Transverse colon (tissue), 4 donors: ENCODE measurements at places on chromosomes 5 and 9.
A peak's percentile ranks its signal among the peaks of the same experiment; 100 is the strongest.

- H3K4me1 ChIP-seq: no peaks in the 10 kb centered on the region
- no peak for DNase-seq
- no peaks in the 10 kb centered on the region for H3K36me3 ChIP-seq
- H3K27me3 ChIP-seq: no peaks in the 10 kb centered on the region
These were observed 375.6 kb upstream of the CLINT1 start for GRCh38 chr5:158234323-158235158.

DNA sequence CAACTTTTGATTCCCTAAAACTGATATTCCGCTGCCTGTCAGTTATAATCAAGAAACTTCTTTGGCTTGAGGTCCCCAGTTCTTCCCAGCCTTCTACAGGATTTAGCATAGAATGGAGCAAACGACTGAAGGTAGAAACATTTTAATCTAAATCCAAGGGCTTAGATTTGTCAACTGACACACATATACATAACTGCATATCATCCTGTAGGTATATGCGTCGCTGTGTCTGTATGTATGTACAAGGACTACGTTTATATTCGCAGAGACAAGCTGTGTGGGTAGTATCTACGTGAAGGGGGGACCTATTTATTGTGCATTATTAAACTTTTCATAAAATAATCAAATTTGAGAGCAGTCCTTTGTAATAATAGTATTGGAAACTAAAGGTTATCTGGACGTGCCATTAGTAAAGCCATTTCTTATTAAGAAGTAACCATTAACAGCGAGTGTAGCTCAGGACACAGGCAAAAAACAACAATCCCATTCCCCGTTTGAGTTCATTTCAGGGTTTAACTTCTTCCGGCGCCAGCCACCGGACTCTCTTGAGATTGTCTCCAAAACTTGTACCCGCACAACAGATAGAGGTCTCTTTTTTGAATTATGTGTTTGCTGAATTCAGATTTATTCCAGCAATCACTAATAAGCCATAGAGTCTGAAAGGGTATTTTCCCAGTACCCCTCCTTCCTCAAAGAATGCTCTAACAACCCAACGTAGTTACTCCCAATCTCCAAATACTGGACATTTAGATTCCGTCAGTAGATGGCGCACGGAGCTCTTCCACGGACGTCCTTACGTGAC, 2.1 kb upstream of the MLLT3 start:
- H3K4me3 ChIP-seq: peak overlapping the region; percentile 74
- no peaks in the 10 kb centered on the region for H3K36me3 ChIP-seq
- no peaks in the 10 kb centered on the region for H3K27me3 ChIP-seq
- DNase-seq: peak; percentile 65

GRCh38 chr9:12935714-12936113, 160.9 kb downstream of the LURAP1L start:
- H3K27me3 ChIP-seq: no peaks in the 10 kb centered on the region
- H3K36me3 ChIP-seq: no peaks in the 10 kb centered on the region
- H3K4me3 ChIP-seq: no peak overlapping the region
- no peaks in the 10 kb centered on the region for H3K4me1 ChIP-seq

GRCh38 chr9:104858846-104859245, 69.1 kb downstream of the ABCA1 start:
- H3K27ac ChIP-seq: peak overlapping the region; percentile 37
- no peak overlapping the region for H3K4me3 ChIP-seq
- DNase-seq: no peak
- no peaks in the 10 kb centered on the region for H3K4me1 ChIP-seq
- H3K27me3 ChIP-seq: no peaks in the 10 kb centered on the region

GRCh38 chr5:123647066-123647465, 135.1 kb downstream of the CSNK1G3 start:
- no peak for DNase-seq
- H3K27ac ChIP-seq: no peak overlapping the region
- no peaks in the 10 kb centered on the region for H3K27me3 ChIP-seq

GRCh38 chr9:88742483-88742882, 207.5 kb downstream of the NXNL2 start:
- H3K4me1 ChIP-seq: peaks cover 32% of the 10 kb centered on the region
- no peak overlapping the region for H3K4me3 ChIP-seq
- no peak for DNase-seq
- H3K36me3 ChIP-seq: no peaks in the 10 kb centered on the region
- H3K27ac ChIP-seq: no peak overlapping the region

DNA sequence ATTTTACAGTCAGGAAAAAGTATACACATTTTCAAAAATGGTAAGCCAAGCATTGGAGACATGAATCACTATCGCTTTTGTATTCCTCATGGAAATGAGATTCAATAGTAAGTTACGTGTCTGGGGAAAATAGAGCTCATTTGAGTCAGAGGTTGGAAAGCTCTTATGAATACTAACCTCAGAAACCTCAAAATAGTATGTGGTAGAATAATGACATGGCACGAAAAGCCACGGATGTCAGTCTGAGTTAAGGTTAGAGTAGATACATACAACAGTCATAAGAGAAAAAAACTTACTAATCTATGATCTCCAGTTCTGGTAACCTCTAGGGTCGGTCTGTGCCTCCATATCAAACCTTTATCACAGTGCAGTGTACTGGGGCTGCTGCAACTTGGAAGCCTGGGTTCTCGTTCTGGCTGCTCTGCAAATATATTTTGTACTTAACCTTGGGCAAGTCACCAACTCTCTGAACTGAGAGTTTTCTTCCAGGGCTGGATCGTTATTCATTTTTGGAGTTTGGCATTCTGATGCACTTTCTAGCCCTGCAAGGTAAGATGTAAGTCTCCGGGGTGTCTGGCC, 31.8 kb downstream of the MAP1B start:
- peak overlapping the region; percentile 3 for H3K27ac ChIP-seq
- H3K36me3 ChIP-seq: no peaks in the 10 kb centered on the region
- DNase-seq: no peak

DNA sequence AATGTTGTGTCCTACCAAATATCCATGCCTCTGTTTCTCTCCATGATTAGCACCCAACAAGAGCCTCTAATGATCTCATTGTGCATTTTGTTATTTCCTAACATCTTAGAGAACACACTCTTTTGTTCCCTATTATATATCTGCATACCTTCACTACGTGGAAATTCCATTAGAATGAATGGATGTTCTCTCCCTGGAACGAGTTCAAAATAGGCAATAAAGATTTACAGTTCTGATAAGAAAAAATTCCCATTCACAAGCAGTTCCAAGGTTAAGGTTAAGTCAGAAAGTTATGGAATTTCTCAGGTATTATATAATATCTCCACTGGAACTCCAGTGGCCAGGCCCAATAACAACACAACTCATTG, 83.7 kb downstream of the TRPM6 start:
- no peaks in the 10 kb centered on the region for H3K27me3 ChIP-seq
- H3K4me1 ChIP-seq: peaks cover 4% of the 10 kb centered on the region
- no peaks in the 10 kb centered on the region for H3K36me3 ChIP-seq
- DNase-seq: no peak
- no peak overlapping the region for H3K4me3 ChIP-seq

DNA sequence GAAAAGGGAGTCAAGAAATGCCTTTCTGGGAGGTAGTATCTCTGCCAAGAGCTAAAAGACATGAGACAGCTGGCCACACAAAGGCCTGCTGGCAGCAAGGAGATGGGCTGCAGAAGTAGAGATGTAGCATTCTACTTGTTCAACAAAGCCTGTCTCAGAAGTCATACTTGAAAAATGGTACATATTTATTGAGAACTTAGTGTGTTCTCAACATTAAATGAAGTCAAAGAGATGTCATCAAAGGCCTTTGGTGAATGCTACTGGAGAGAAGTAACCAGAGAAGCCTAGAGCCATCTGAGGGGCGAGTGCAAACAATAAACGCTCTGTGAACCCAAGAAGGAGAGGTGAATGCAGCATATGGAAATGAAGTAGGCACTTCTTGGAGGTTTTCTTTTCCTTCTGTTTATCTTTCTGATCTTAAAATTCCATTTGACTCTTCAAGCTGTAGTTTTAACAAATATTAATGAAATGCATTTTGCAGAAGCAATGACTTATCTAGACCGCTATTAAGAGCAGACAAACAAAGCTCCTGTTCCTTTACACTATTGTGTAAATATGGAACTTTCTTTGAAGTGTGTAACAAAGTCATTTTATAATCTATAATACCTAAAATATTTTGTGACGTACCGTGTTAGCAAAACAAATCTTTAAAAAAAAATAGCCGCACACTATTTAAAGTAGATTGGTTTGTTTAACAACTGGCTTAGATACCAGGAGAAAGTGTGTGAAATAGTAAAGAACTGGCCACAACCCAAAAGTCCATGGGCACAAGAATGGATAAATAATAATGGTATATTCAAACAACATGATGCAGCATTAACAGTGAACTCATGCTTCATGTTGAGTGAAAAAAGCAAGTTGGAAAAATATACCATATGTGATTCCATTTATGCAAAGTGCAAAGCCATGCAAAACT, 70.2 kb downstream of the ZNF608 start:
- H3K36me3 ChIP-seq: no peaks in the 10 kb centered on the region
- no peak overlapping the region for H3K4me3 ChIP-seq
- peaks cover 25% of the 10 kb centered on the region for H3K4me1 ChIP-seq
- peak overlapping the region; percentile 69 for H3K27ac ChIP-seq
- H3K27me3 ChIP-seq: no peaks in the 10 kb centered on the region
- DNase-seq: no peak

DNA sequence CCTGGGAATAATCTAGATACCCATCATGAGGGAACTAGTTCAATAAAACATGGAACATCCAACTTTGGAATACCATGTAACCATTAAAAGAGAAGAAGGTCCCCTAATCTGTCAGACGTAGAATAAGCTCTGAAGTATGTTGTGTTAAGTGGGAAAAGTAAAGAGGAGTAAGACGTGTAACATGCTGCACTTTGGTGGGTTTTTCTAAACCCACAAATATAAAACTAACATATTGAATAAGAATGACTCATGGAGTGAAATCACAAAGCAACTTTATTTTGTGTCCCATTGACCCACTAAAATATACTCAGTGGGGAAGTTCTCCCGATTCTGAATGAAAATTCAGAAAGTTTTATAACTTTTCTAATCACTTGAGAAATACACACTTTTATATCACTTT, 67.9 kb upstream of the PIK3R1 start:
- no peaks in the 10 kb centered on the region for H3K36me3 ChIP-seq
- H3K27ac ChIP-seq: no peak overlapping the region
- DNase-seq: no peak
- H3K4me3 ChIP-seq: no peak overlapping the region

DNA sequence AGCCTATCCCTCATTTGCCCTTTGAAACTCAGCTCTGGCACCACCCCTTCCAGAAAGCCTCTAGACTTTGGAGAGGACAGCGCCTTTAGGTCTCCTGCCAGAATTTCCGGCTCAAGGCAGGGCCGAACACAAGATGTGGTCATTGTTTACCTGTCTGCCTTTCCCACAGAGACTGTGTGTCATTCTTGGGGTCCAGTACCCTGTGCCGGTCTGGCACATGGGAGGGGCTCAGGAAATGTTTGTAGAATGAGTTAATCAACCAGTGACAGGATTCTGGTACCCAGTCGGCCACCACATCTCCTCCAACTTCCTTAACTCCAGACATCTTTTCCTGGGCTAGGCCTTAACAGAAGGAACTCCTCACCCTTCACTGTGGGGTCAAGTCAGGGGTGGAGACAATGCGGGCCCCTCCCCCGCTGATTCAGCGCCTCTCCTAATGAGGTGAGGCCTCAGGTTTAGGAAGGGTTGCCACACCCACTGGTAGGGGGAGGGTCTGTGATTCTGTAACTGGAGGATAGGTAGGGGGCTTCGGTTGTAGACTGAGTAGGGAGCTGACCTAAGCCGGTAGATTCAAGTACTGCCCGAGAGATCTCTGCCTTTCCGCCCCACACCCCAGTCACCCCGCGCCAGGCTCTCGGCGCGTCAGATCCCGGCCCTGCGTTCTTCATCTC, 29.3 kb downstream of the PCDH1 start:
- peaks cover 53% of the 10 kb centered on the region for H3K4me1 ChIP-seq
- peak; percentile 79 for DNase-seq
- H3K36me3 ChIP-seq: no peaks in the 10 kb centered on the region
- peak overlapping the region; percentile 56 for H3K4me3 ChIP-seq
- peak overlapping the region; percentile 94 for H3K27ac ChIP-seq
- H3K27me3 ChIP-seq: no peaks in the 10 kb centered on the region

- H3K4me3 ChIP-seq: no peak overlapping the region
- no peak for DNase-seq
- H3K27ac ChIP-seq: no peak overlapping the region
- H3K4me1 ChIP-seq: no peaks in the 10 kb centered on the region
These were observed 124.6 kb downstream of the ATPSCKMT start for GRCh38 chr5:10125116-10125515.

GRCh38 chr5:72036951-72037350, 70.3 kb upstream of the MAP1B start:
- H3K27me3 ChIP-seq: no peaks in the 10 kb centered on the region
- H3K4me3 ChIP-seq: no peak overlapping the region
- H3K36me3 ChIP-seq: no peaks in the 10 kb centered on the region

GRCh38 chr5:172902497-172903472, 56.4 kb upstream of the RPL26L1 start:
- H3K4me1 ChIP-seq: peaks cover 46% of the 10 kb centered on the region
- no peak overlapping the region for H3K4me3 ChIP-seq
- H3K27ac ChIP-seq: peak overlapping the region; percentile 87
- H3K36me3 ChIP-seq: no peaks in the 10 kb centered on the region

GRCh38 chr5:170499621-170500020, 4.2 kb upstream of the KCNIP1 start:
- peaks cover 22% of the 10 kb centered on the region for H3K27me3 ChIP-seq
- DNase-seq: no peak
- H3K36me3 ChIP-seq: no peaks in the 10 kb centered on the region
- no peak overlapping the region for H3K27ac ChIP-seq

DNA sequence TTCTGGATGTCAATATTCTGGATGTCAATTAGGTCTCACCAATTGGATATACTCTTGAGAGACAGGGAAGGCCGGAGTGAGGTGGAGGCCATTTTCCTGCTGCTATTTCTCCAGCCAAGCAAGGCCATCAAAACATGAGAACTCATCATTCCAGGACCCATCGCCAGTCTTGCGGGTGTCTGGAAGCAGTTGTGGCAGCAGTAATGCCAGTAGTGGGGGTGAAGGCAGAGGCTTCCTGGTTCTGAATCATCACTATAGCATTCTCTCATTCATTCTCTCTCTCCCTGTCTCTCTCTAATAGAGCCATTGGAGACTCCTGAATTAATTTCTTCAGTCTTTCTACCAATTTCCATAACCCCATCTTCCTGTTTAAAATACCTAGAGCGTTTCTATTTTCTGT, 71.8 kb downstream of the EGFLAM start:
- no peaks in the 10 kb centered on the region for H3K36me3 ChIP-seq
- H3K4me3 ChIP-seq: no peak overlapping the region
- H3K27me3 ChIP-seq: no peaks in the 10 kb centered on the region
- DNase-seq: no peak
- no peak overlapping the region for H3K27ac ChIP-seq

DNA sequence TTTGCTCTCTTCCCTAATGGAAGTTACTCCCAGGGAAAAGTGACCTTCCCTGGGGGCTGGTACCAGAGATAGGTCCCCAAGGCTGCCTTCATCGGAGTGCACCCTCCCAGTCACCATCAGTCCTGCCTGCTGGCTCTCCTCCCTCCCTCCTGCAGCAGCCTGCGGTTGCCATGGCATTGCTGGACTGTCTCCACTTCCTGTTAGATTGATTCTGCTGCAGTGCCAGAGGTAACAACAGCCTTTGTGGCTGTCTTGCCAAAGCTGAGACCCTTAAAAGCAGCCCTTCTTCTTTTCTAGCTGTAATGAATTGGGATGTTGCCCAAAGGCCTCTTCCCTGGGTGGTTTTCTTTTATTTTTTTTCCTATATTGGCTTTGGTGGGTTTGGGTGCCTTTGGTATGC, 78.1 kb upstream of the PRLR start:
- H3K36me3 ChIP-seq: no peaks in the 10 kb centered on the region
- DNase-seq: no peak
- no peaks in the 10 kb centered on the region for H3K27me3 ChIP-seq
- no peaks in the 10 kb centered on the region for H3K4me1 ChIP-seq
- no peak overlapping the region for H3K27ac ChIP-seq
